ENCODE measurements at places on chromosomes 4 and X.

GRCh38 chr4:147447786-147448185, 33.1 kb upstream of the EDNRA start:
- ATAC-seq: no peak

DNA sequence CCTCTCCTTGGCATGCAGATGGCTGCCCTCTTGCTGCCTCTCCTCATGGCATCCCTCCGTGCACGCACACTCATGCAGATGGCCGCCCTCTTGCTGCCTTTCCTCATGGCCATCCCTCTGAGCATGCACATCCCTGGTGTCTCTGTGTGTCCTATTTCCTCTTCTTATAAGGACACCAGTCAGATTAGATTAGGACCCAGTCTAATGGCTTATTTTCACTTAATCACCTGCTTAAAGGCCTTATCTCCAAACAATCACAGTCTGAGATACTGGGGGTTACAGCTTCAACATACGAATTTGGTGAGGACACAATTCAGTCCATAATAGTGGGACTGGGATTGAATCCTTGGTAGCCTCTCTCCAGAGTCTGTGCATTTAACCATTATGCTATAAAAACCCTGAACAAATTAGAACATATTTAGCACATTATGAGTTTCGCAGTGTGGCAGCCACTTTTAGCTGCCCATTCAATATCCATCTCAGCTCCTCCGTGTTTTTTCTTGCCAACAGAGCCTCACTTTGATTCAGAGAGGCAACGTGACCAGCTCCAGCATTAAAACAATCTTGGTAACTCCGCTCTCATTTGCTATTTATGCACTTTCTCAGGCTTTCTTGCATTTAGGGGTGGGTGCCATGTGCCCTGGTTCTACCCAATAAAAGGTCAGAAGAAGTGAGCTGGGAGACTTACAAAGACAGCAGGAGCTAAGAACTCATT, 26.2 kb upstream of the TMEM150C start:
- ATAC-seq: no peak

DNA sequence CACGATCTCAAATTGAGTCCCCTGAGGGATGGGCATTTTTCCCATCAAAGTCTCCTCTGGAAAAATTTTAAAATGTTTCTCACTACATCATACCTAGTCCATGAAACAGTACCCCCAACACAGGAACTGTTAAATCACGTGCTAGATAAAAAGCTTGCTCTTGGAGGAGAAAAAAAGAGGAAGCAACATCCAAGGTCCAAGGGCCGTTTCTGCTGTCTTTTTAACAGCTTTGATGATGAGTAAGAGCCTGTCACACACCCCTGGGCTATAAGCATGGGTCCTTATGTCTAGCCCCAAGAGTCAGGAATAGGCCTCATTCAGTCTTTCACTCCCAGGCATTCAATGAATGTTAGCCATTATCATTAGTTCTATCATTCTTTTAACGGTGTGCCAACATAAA, 128.9 kb downstream of the SH3KBP1 start:
- no peak for ATAC-seq

DNA sequence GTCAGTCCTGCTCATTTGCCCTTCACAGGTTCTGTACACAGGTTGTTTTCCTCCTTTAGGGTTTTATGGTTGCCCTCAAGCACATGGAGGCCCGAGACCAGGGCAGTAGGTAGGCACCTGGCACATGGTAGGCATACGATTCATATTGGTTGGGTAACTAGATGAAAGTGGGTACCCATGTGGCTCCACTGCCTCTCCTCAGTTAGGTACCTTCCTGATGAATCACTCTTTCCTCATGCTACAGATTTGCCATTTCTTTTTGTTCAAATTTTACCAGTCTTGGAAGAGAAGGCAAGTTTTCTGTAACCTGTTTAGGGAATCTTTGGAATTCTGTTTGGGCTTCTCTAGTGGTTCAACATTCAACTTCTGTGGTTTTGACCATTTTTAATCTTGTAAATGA, 121.3 kb downstream of the FHIP1A start:
- ATAC-seq: no peak

DNA sequence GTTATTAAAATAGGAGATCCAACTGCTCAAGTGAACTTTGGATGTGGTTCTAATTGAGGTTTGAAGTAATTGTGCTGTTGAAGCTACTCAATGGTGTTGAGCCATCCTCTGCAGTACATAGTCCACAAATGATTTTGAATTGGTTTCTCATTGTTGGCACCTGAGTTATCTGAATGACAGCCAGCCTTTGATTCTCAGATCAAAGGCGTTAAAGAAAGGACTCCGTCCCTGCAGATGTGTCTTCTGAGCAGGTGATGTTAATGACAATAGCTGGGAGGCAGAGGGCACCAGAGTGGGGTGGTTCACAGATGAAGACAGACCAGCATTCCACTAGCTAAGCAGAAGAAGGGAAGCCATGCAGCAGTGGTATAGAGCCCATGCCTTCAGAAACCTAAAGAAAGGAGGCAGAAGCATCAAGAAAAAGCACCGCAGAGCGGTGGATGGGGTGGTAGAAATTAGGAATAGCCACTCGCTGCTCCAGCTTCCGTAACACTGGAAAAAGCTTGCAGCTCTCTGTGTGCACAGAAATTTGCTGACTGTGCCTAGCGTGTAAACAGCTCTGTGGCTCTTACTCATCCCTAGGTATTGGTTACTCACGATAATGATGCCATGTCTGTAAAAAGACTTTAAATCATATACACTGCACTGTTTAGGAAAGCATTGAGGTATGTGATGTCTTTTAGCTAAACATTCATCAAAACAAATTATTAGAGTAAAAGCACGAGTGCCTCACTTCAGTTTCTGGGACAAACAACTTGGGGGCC, 79.2 kb upstream of the CLCN4 start:
- no peak for ATAC-seq

DNA sequence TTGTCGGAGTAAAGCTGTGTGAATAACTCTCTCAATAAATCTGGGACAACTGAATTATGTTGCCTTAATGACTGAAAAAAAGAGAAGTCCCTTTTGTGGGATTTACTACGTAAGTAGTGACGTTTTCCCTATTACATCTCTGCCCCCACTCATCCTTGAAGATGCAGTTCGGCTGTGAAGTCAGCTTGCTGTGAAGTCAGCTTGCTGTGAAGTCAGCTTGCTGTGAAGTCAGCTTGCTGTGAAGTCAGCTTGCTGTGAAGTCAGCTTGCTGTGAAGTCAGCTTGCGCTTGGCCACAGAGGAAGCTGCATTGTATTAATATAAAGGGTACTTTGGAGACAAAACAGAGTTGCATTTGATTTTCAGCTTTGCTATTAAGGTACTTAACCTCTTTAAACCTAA, 8.0 kb upstream of the VAMP7 start:
- no peak for ATAC-seq
